ENCODE measurements at places on chromosomes 12 and 14. TPM values are rescaled to one million over a fixed set of nuclear protein-coding genes. Genes with fewer than 3 reads are reported as not detected.

DNA sequence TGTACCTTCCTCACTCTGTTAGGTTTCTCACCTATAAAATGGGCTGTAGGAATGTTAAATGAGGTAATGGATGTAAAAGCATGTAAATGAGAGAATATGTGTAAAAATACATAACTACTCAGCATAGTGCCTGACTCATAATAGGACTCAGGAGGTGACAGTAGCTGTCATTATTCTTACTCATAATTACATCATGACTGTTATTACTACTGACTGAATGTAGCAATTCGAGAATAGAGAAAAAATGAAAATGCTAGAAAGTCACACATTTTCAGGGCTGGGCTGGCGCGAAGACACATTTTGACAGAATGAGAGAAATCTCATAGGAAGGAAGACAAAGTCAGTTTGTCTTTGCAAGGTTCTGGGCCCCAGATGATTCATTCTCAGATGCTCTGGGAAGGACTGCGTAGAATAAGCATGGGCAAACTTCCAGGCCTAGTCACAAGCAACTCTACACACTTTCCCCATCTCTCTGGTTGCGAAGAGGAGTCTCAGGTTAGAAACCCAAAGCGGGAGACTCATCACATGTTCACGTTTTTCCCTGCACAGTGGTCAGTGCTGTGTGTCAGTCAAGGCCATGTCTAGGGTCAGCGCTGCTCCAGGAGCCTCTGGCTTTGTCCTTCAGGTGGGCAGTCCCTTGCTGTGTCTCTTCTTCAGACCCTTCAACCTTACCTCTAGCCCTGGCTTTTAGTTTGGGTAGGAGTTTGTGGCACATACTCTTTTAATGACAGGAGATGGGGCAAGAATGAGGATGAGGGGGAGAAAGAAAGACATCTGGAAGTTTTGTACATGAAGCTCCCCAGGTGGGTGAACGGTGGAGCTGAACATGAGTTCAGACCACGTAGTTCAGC lies 8.4 kb downstream of the GPRC5A start:
- DNase-seq: peak; percentile 30

GRCh38 chr14:33908540-33909223 lies 42.2 kb downstream of the EGLN3 start:
- DNase-seq: no peak

GRCh38 chr12:89707703-89708564 lies 704 bp downstream of the ATP2B1 start:
- DNase-seq: no peak

DNA sequence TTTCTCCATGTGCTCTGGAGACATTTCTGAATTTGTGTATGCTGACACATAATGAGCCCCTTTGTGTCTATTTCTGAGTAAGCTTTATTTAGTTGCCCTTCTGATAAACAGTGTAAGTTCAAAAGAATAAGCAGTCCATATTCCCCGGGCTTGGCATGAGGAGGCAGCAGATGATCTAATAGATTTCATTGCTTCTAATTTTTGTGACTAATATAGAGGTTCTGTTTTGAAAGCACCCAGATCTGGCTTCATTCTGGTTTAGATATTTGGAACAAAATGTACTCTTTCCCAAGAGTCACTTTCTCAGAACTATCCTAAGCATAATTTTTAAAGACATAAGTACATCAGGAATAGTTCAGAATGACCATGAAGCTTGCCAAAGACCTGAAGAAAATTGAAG lies 290.9 kb downstream of the BTG1 start:
- no peak for DNase-seq

The C1QL4 gene
- total RNA-seq: not detected

Data from dermis microvascular lymphatic vessel endothelial cell (primary cell).